ENCODE measurements at places on chromosomes 5 and 9.

GRCh38 chr9:134732392-134733110 lies 90.9 kb downstream of the COL5A1 start:
- DNase-seq: no peak

- DNase-seq: no peak
Observed at GRCh38 chr5:122985006-122985700, 51.4 kb downstream of the PPIC start.

DNA sequence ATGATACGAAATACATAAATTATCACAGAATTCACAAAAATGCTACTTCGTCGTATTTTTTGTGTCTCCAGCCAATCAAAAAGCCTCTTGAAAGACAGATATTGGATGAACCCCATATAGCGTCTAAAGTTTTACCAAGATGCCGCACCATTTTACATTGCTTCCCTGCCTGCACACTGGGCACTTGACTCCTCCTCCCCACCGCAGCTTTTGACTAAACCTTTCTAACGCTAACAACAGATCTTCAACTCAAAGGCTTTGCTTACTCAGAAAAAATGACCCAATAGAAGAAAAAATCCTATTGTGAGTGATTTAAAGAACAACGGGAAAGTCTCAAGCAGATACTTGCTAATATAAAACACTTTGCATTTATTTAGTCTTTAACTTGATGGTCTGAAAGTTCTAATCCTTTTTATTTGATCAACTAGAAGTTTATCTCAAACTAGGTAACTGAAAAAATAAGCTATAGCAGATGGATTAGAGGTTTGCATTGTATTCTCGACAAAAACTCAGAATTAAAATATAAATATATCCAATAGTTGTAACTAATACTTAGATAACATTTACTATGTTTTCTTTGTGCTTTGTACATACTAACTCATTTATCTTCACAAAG lies 609.1 kb upstream of the DMAC1 start:
- DNase-seq: no peak

- DNase-seq: no peak
Observed at GRCh38 chr9:109385499-109385898, 64.6 kb upstream of the EPB41L4B start.

- DNase-seq: no peak
Observed at GRCh38 chr5:9009931-9010651, 535.8 kb downstream of the SEMA5A start.

GRCh38 chr9:33414889-33415500 lies 12.6 kb upstream of the AQP7 start:
- DNase-seq: no peak

GRCh38 chr5:145509336-145510136 lies 325.6 kb downstream of the PRELID2 start:
- DNase-seq: no peak

DNA sequence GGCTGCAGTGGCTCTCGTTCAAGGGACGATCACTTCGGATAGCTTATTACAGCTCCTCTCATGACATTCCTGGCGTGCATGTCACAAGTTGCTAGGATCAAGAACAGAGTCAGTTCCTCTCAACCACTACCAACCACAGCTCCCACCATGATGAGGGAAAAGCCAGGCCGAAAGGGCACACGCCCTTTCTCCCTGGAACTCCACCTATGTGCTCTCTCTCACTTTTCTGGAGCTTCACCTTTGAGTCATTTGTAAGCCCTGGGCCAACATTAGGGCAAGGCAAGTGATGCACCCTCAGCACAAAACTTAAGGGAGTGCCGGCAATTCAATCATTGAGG lies 1.6 kb downstream of the SPACA9 start:
- DNase-seq: no peak

DNA sequence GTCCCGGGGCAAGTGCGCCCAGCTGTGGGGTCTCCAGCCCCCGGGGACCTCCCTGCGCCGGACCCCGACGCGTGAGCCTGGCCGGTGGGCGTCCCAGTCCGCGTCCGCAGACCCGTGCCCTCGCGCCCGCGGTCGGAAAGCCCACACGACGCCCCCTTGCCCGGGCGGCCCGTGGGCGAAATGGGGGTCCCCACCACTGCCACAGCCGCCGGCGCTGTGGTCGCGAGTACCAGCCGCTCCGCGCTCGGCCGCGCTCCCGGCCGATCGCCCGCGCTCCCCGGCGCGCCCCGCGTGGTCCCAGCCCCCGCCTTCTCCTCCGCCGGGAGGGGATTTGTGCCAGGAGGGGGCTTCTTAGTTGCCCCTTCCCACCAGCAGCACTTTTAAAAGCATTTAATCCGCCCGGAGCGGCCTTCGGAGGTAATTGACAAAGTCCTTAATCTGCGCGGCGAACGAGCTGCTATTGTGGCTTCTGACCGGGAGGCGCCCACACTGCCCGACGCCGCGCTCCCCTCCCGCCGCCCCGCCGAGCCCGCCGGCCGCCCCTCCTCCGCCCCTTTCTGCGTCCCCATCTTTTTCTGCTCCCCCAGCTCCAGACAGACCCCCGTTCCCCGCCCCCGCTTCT lies 469 bp upstream of the FIBCD1 start:
- no peak for DNase-seq

- DNase-seq: no peak
Observed at GRCh38 chr5:133709209-133709725, 96.9 kb upstream of the FSTL4 start.

GRCh38 chr5:177429248-177430040 lies 3.0 kb downstream of the GRK6 start:
- peak; percentile 41 for DNase-seq

GRCh38 chr5:168327994-168328393 lies 36.5 kb downstream of the WWC1 start:
- no peak for DNase-seq

DNA sequence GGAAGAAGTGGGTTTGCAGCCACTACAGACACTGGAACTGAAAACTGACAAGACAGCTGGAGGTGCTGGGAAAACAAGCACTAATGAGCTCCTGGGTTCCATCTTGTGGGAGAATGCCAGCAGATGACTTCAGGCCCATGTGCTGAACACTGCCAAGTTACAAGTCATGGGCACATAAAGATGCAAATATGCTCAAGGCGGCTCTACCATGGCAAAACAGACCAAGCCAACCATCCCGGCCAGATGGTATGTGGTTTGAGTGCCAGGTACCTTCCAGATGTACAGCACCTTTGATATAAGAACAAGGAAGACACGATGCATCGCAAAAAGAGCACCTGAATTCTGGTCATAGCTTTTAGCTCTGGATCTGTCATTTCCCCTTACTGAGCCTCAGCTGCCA lies 19.9 kb downstream of the TNFSF8 start:
- no peak for DNase-seq

DNA sequence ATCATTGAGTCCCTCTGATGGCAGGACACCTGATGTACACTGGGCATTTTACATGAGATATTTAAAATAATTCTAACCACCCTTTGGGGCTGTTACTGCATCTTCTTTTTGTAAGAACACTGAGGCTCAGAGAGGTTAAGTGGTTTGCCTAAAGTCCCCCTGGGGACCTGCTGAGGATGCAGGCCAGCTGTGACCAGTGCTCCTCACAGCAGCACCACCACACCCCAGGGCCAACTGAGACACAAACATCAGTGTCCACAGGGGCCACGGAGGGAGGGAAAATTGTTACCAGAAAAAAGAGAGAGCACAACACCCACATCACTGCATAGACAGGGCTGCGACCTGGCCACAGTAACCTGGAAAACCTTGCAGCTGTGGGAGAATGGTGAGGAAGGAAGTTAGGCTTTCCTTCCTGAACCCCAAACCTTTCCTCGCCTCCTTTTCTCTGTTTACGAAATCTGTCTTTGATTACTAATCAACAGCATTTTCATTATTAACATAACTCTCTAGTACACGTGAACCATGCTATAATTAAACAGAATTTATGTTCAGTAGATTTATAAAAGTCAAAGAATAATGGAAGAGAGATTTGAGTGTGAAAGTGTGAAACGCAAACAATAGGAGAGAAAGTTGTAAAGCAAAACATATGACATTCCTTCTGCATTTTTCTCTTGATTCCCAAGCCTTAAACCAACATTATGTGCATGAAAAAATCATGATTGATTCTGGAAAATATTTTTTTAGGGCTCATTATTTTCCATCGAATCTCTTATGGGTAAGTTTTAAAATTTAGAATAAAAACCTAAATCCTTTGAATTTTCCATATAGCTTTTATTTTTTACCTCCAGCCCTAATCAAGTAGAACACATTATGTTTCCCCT lies 228.1 kb upstream of the DAPK1 start:
- DNase-seq: no peak

DNA sequence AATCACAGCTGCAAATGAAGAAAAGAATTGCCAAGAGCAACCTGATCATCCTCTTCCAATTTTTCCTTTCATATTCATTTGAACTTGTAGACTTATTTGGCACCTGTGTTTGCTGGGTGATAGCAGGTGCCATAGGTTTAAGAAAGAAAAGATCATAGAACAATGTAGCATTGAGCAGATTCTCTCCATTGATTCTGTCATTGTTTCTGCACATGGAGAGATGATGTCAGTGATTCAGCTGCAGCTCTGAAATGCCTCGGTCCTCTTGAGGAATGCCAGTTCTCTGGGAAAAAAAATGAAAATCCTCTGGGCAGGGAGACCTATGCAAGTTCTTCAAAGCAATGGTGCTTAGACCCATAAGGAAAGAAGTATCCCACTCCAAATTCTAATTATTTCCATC lies 418.1 kb upstream of the KLF4 start:
- DNase-seq: no peak

DNA sequence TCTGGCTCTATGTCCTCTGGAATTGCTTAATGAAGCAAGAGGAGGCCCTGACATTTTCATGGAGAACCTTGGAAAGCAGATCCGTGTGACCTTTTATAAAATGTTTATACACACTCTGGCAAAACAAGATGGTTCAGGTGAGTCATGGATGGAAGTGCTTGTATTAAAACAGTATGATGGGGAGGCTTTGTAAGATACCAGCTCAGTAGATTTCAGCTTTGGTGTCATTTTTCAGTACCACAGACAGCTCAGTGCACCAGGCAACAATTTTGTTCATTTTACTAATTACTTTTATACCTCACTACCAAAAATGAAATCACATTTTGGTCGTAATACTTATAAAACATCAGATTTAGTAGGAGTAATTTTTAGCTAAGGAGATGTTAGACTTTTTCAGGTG lies 5.2 kb downstream of the KCNN2 start:
- DNase-seq: no peak

DNA sequence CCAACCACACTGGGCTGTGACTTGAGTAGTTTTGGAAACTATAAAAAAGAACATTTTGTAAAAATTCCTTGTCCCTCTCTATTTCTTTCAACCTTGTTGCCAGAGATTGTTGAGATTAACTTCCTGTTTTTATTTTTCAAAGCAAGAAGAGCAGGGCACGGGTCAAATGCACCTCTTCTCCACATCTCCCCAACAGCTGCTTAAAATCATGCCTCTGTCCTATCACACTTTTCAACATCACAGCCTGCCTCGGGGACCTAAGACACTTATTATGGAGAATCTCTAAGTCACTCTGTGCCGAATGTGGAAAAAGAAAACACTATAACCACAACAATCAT lies 280.3 kb upstream of the TNC start:
- no peak for DNase-seq

DNA sequence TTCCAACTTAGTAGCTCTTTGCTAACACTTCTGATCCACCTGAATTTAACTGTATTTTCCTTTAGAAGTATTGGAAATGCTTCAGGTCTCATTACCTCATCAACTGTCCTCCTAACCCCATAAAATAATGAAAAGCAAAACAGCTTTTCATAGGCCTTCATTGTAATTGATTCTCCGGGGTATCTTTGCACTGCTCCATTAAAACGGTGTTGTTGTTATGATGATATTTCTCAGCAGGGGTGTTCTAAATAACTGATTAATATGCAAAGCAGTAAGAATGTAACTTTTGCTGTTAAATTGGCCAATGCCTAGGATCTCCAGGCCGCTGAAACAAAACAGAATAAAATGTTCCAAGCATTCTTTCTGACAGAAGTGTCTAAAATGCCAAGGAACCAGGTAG lies 1983.2 kb downstream of the EFNA5 start:
- DNase-seq: no peak

DNA sequence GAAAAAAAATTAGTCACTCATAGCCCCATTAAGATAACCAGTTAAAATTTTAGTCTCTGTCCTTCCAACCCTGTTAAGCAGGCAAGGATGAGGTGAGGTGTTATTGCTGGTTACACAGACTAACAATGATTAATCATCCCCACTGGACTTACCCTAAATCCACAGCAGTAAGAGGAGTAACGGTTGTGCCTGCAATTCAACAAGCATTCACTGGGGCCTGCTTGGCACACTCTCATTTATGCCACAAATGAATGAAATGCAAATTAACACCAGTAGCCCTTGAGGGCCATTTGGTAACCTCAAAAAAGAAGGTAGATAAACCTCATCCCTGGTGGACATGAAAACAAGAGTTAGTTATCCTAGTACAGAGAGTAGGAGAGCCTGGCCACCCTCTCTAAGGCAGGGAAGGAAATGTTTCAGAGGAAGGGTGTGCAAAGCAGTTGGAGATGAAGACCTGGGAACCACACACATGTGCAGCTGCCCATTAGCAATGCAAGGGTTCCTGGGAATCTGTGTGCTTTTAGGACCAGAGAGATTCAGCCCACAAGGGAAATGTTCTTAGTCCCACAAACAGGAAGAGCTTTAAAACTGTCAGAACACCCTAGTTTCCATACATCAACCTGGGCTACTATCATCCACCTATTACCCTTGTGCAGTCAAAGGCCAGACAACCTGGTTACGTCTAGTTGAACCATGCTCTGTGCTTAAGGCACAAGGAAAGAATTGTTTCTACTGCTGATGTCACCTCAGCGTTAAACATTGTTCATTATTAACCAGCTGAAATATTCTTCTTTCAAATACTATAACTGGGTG lies 7.7 kb downstream of the LHFPL2 start:
- no peak for DNase-seq

DNA sequence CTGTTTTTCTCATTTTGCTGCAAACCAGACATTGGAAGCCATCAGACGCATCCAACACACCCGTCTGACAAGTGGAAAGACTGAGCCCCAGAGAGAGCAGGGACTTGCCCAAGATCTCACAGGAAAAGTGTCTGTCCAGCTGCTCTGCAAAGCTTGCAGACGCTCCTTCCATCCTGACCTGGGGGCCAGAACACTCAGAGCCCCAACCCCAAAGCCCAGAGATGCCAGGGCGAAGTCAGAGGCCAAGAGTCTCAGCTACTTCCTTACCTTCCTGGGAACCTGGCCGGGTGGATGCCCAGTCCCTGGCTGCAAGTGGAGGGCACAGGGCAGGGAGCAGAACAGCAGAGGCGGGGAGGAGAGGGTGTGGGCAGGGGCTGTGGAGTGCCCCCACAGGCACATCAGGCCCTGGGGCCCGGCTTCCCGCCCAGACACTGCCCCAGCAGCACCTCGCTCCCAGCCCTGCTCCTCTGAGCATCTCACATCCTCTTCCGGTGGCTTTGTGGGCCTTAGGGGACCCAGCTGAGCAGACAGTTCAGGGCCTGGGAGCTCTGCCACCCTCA lies 9.7 kb upstream of the RALGDS start:
- no peak for DNase-seq

DNA sequence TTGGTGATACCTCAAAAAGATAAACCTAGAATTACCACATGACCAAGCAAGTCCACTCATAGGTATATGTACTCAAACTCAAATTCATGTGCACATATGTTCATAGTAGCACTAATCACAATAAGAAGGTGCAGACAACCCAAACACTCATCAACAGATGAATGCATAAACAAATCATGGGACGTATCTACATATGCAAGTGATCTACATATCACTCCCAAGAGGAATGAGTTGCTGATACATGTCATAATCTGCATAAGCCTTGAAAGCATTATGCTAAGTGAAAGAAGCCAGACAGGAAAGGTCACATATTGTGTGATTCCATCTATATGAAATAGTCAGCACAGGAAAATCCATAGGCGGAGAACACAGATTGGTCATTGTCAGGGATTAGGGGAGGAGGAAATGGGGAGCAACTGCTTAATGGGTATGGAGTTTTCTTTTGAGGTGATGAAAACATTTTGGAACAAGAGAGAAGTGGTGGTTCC lies 10.6 kb upstream of the GPX8 start:
- DNase-seq: no peak

All from hematopoietic multipotent progenitor cell treated with erythropoietin and hydrocortisone succinate and interleukin-3 and kit ligand, for 8 days (in vitro differentiated cells).